ENCODE measurements at places on chromosomes 5 and 9.

DNA sequence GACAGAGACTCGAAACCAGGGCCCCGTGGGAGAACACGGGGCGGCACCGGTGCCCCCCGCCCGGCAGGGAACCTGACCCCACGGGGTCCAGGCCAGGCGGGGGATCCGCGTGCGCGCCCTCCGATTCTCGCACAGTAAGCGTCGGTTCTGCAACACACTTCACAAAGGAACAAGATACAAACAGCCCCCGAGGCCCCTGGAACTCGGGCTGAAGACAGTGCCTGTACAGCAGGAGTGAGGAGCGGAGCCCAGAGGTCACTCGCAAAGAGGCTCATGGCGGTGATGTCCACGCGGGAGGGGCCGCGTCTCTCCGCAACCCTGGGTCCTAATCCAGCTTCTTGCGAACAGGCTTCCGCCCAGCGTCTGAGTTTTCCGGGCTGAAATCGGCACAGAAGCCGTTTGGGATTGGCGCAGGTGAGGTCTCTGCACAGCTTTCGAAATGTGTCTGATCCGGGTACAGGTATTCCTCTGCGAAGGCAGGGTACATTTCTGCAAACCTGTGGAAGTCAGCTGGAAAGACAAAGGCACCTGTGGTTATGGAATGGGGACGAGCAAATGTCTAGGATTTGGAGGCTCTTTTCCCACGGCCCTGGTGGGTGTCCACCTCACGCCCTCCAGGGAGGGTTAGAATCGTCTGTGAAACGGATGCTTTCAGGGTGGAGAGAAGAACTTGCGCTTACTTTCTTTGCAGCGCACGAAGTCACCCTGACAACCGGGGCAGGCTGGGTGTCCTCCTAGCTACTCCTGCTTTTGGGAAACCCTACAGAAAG is 18.3 kb upstream of the SLC6A3 start:
- DNase-seq = no peak

- no peak for DNase-seq
Observed at GRCh38 chr5:147863454-147864158, 14.9 kb upstream of the SCGB3A2 start.

- DNase-seq = no peak
Observed at GRCh38 chr5:5467737-5468136, 45.3 kb downstream of the ICE1 start.

- no peak for DNase-seq
Observed at GRCh38 chr9:127707766-127708165, 978 bp downstream of the CFAP157 start.

GRCh38 chr9:123999661-124000060 is 11.9 kb upstream of the LHX2 start:
- no peak for DNase-seq

GRCh38 chr9:78807286-78807685 is 510.4 kb downstream of the PSAT1 start:
- no peak for DNase-seq

- no peak for DNase-seq
Observed at GRCh38 chr9:76161541-76161940, 232.7 kb downstream of the RFK start.

DNA sequence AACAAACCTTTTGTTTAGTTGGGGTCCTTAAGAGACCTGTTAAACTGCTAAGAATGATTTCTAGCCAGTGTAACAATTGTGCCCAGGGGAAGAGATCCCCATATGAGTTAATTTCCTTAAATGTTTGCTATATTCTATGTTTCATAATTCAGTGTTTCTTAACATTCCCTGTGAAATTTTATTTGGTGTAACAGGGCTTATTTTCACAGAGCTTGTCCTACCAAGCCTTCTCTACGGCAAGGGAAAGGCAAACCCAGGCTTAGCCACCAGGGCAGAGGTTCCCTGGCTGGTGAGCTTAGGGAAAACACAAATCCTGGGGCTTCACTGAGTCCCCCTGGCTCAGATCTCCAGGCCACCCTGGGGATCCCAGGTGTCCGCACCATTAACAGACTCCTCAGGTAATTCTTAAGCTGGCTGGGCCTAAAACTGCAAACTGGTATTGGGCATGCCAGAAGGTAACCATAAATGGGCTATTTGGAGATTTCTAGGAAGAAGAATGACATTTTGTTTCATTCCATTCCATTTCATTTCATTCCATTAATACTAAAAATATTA is 17.0 kb upstream of the LCP2 start:
- DNase-seq = no peak

Measured in activated T-cell treated with anti-CD3 and anti-CD28 coated beads for 24 hours (primary cell).